GM12878 (cell line): ENCODE measurements at places on chromosomes 7 and 10. TPM values are rescaled to one million over a fixed set of nuclear protein-coding genes. Genes with fewer than 3 reads are reported as not detected.

Gene PRPS1L1
- polyA plus RNA-seq: not detected in 2 replicates

Gene DBF4
- 84.0 and 91.6 TPM in 2 replicates for polyA plus RNA-seq

GRCh38 chr10:10235003-10235402 lies 782.7 kb upstream of the CELF2 start:
- no peak for DNase-seq

Gene ZCCHC24
- 0.05 TPM in 1 of 2 replicates, not detected in the other for polyA plus RNA-seq

Gene PIP
- not detected in 2 replicates for polyA plus RNA-seq

DNA sequence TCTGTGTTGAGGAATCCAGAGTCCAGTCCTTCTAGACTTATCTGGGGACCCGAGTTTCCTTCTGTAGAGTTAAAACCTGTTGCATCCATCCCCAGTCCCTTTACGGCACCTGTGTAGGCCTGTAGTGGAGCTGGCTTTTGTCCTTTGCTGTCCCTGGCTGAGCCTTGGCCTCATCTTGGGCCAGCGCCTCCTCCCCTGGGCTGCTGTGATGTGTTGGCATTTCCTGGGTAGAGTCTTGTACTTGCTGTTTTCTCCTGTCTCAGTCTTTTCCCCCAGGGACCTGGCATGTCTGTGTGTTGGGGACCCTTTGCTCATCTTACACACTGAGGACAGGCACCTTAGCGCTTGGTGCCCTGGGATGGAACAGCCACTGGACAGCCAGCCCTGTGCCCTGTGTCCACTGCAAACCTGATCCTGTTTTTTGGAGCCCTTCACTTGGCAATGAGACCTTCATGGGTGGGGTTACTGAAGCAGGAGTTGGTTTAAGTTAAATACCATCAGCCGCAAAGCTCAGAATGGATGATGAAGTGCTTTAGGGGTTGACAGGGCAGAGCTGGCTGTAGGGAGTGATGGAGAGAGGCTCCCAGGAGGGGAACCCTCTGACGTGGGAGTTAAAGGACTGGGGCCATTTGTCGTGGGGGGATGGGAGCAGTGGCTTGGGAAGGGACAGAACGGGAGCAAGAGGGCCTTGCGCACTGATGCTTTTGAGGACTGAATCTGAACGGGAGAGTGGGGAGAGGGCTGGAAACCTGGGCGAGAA lies 50.9 kb downstream of the CUX1 start:
- no peak for DNase-seq

Gene AGFG2
- polyA plus RNA-seq: 22.1 and 27.0 TPM in 2 replicates

- DNase-seq: no peak
Observed at GRCh38 chr10:131663351-131663750, 237.5 kb upstream of the PPP2R2D start.

DNA sequence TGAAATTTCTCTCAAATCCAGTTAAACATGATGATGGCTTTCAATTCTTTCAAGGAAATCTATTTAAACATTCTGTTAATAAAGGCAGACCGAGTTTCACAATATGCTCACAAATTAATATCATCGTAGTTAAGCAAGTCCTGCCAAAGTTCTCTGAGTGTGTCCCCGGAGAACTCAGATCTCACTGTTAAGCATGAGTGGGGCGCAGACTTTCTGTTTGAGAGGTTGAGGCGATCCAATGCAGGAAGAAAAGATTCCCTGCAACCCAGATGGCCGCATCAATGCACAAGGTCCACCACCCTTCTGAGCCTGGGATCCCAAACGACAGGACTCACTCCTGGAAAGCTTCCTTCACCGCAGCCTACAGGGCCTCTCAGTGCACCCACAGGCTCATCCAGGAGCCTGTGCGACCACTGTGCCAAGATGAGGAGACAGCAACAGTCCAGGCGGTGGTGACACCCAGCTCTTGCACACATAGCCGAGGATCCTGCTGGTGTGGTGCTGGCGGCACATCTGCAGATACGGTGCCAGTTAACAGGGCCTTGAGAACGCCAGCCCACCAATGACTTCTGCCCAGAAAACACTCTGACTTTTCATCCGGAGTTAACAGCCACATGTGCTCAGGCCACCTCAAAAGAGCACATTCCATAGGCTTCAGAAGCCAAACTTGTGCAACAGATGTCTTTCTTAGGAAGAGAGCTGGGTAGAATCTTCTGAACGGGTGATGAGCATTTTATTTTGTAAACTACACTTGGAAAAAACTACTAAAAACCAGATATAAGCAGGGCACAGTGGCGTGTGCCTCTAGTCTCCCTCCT lies 102.1 kb downstream of the ZRANB1 start:
- DNase-seq: no peak

- DNase-seq: no peak
Observed at GRCh38 chr10:79127151-79127961, 58.6 kb downstream of the ZMIZ1 start.

DNA sequence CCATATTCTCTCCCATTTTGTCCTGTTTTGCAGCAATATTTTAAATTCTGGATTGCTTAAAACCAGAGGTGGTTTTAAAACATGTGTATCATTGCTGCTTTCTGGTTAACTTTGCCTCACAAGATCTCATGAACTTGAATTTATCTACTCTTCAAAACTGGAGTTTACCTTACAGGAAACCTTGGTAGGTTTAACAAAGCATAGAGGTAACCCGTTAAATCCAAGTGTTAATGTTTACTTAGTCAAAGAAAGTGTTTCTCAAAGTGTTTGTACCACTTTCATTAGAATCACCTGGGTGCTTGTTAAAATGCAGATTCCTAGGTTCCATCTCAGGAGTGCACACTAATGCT lies 44.0 kb upstream of the VDAC2 start:
- no peak for DNase-seq

- DNase-seq: no peak
Observed at GRCh38 chr10:132392184-132392800, 4.7 kb upstream of the PWWP2B start.

Gene NPVF
- not detected in 2 replicates for polyA plus RNA-seq

DNA sequence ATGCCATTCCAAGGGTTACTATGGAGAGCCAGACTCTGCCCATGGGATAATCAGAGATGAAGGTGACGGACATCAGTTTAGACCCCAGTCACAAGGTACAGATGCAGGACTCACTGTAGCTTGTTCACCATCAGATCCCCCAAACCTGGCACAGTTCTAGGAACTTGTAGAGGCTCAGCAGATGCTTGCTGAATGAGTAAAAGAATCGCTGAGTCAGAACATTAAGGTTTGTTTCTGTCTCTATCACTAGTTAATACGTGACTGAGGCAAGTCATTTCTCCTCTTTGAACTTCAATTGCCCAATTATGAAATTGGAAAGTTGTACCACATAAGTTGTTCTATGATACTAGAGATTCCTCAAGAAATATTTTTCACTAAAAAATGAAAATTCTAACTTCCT lies 65.1 kb downstream of the PPP1R3C start:
- no peak for DNase-seq

Gene NPFFR1
- polyA plus RNA-seq: not detected in 2 replicates

DNA sequence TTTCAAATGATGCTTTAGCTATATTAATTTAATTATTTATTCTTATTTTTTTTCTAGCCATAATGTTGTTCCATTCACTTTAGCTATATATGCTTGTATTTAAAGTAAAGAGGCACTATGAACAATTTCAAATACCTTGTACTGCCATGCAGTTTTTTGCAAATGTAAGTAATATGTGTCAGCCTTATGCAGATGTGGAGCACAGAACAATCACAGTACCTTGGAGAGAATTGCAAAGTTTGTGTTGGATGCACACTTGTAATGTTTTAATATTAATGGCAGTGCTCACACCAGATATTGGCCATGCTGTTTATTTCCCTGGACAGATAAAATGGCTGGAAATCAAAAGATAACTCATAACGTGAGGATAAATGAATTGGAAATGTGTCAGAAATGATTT lies 663.5 kb upstream of the SEMA3D start:
- no peak for DNase-seq

DNA sequence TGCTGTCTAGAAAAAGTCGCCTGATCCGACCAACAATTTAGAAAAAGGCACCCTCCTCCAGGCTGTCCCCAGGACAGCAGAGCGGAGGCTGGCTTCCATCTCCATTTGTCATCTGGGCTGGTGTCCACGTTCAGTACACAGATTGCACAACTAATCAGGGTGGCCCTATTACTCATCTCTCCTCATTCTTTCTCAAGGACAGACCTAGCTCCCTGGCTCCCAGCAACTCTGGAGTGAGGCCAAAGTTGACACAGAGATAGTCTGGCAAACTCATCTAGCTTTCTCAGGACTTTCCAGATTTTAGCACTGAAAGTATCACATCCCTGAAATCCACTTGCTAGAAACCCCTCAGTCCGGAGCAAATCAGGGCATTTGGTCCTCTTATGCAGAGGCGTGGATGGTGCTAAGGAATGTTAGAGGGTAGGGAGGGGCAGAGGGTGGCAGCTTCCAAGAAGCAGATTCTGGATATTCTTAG lies 75.1 kb downstream of the DNAH11 start:
- DNase-seq: no peak
